ENCODE measurements at places on chromosomes 7 and 10.

DNA sequence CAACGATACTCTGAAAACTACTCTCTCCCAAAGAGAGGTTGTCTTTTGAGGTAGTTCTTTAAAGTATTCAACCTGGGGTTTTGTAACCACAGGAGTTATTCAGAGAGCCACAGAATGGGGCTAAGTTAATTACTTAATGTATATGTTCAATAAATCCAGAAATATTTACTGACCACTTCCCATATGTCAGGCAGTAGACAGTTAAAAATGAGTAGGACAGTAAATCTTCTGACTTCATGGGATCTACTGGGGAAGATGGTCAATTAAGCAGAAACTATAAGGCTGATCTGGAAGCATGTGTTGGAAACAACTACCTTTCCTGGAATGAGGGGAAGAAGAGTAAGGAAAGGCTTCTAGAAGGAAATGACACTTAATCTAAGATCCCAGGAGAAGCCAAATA is 167.7 kb downstream of the MAGI2 start:
- no peak for DNase-seq

DNA sequence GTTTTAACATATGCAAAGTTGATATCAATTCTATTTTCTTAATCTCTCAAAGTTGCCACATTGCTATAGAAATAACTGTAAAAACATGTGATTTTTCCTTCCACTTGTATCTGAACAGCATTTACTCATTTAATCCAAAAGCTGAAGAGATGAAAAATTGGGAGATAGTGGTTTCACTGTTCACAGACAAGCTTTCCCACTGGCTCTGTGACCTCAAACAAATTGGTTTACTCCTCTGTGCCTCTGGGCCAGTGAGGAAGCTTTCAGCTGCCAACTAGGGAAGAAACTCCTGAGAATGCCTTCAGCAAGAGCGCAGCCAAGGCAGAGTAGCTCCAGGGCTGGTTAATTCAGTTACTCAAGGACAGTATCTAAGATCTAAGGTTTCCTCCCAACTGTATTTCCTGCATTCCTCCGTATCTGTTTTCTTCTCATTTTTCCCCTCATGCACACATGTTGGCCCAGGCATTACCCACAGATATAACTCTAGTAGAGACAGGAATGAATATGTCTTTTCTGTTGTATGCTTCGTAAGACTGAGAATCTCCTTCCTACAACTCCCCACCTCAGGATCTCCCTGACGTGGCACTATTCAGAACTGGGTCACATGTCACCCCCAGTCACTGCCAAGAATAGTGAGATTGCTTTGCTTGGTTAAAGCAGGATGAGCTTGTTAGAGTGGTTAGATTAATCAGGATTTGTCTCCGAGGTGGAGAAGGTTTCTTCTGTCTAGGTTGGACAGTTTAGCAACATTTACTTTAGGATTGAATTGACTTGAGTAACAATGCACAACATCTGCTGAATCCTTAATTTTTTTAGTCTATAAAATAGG is 315.7 kb downstream of the NRG3 start:
- no peak for DNase-seq

GRCh38 chr10:68560943-68561864 is 1.1 kb downstream of the TET1 start:
- no peak for DNase-seq

GRCh38 chr10:127018766-127019165 is 113.5 kb downstream of the DOCK1 start:
- DNase-seq, result no peak

DNA sequence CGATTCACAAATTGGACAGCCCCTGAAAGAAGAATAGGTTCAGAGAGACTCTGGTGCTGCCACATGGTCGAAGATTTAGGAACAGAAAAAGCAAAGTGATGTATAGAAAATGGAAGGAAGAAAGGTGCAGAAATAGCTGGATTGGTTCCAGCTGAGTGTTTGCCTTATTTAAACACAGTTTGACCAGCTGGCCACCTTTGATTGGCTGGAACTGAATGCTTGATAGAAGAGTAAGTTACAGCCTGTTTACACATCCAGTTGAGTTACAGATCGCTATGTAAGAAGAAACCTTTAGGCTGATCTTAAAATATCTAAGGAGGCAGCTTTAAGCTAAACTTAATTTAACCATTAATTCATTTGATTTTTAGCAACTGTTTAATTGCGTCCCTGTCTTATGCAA is 40.3 kb upstream of the KAT6B start:
- DNase-seq, result no peak

GRCh38 chr7:67343114-67343513 is 346.5 kb downstream of the TYW1 start:
- DNase-seq, result no peak

GRCh38 chr10:95539560-95540284 is 21.4 kb downstream of the SORBS1 start:
- DNase-seq, result no peak

DNA sequence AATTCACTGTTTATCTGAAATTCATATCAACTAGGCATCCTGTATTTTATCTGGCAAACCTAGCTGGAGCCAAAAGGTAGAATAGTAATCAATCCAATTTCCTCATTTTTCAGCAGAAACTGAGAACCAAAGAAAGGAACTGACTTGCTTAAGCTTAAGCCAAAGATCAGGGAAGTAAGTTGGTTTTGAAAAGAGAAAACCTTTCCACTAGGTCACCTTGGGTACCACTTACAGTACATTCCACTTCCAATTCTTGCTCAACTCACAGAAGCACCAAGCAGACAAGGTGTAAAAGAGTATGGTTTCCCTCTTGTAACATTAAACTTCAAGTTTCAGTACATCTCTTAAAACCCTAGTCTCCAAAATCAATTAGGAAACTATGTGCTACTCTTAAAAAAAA is 79.6 kb downstream of the ZFAND4 start:
- DNase-seq, result no peak

DNA sequence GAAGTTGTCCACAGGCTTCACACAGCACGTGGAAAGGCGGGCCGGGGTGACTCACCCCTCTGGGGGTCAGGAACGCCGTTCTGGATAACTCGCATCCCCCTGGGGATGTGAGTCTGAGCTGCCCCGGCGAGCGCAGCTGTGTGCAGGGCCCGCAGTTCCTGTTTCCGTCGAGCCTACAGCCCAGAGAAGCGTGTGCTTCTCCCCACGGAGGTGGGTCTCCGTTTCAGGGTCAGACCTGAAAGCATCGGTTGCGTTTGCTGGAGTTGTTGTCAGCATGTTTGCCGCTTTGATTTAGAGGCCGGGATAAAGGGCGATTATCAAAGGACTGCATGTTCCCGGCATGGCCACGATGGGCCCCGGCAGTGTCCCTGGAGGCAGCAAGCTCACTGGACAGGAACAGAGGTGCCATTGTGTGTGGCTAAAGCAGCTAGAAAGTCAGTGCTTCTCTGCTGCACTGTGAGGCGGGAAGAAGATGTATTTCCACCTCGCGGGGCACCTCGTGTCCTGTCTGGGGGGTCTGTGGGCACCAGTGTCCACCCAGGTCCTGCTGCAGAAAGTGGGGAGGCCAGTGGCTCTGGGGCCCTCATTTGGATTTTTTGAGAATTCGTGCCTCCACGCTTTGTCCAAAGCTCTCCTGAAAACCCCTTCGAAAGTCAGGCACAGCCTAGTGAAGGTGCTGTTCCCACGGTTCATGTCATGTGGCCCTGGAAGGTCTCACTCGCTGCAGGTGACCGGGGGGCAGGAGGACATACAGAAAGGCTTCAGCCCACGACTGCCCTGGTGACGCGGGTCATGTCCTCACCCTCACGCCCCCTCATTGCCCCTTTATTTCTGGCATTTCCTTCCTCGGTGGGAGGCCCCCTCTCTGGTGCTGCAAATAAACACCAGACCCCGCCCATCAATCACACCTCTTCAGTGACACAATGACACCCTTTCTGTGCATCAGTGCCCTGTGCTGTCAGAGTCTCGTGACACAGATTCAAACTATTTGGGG is 27.4 kb upstream of the GDI2 start:
- DNase-seq, result no peak

GRCh38 chr7:94272821-94273583 is 121.7 kb upstream of the COL1A2 start:
- no peak for DNase-seq

DNA sequence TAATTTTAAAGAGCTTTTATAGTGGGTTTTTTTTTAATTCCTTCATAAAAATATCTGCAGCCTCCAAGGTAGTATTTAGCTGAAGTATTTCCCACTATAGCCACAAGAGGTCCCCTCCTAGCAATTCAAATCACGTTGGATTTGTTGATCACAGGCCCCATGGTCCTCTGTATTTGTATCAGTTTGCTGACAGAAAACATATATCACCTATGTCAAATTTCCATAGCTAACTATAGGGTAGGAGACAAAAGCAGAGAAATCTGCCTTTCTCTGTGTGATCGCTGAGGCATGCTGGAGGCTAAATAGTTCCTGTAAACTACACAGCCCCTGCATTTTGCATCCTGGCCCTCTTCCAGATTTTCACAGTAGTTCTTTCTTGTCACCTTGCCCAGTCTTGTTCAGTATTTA is 1.7 kb upstream of the CTNNA3 start:
- peak; percentile 16 for DNase-seq

GRCh38 chr7:159068893-159069448 is 75.7 kb downstream of the VIPR2 start:
- DNase-seq, result no peak

DNA sequence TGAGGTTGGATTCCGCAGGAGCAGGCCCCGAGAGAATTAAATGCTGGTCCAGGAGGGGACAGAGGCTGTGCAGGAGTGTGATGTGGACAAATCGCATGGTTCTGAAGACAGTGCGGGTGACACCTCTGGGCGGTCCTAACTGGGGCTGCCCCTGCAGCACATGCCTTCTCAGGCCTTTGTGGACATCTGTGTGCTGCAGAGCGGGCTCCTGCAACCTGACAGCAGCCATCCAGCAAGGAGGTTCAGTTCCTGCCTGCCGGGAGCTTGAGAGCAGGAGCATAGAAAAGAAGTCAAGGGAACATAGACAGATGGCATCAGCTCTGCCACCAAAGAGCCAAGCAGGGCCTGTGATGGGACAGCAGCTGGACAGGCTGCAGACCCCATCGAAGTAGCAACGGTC is 135.9 kb upstream of the PPP2R2D start:
- DNase-seq, result no peak

- DNase-seq, result no peak
Observed at GRCh38 chr7:22654831-22655230, 72.2 kb upstream of the IL6 start.

DNA sequence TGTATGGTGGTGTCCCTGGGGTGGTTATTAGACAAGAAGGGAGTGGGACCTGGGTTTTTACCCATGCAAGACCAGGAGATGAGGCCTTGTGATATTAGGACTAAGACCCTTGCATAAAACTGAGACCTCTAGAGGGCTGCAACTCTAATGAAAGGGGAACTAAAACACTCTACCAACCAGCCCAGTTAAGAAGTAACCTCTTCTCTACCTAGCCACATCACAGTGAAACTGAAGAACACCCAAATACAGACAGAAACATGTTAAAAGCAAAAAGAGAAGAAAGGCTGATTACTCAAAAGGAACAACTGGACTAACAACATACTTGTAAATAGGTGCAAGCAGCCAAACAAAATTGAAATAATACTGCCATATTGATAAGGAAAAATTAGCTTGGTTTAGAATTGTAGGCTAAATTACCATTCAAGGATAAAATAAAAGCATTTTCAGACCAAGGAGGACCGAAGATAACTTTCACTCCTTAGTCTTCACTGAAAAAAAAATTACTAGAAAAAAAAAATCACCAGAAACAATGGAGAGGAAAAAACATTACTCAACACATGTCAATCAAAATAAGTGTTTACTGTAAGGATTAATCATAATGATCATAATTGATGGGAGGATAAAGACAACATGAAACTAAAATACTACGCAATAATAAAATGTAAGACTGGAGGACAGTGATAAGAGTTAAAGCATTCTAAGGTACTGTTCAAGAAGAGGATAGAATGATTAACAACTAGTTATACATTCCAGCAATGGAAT is 27.6 kb downstream of the ERLIN1 start:
- DNase-seq, result no peak

DNA sequence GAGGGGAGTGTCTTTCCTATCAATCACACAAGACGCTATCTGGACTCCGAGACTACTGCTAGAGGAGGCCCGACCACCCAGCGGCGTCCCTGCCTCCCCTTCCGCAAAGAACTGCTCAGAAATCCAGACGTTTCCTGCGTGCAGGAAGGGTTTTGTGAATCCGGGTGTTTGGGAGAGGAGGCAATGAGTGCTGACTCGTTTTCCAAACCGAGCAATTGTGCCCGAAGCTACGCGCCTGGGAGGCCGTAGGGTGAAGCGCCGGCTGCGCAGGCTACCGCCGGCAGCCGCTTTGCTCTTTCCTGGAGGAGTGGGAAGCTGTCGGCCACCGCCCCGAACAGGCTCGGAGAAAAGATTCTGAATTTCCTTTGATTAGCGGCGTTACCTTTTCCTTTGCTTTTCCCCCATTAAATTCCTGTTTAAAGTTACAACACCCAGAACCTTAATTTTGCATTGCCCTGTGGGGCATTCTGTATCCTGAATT is 5.3 kb downstream of the VAX1 start:
- DNase-seq, result no peak

DNA sequence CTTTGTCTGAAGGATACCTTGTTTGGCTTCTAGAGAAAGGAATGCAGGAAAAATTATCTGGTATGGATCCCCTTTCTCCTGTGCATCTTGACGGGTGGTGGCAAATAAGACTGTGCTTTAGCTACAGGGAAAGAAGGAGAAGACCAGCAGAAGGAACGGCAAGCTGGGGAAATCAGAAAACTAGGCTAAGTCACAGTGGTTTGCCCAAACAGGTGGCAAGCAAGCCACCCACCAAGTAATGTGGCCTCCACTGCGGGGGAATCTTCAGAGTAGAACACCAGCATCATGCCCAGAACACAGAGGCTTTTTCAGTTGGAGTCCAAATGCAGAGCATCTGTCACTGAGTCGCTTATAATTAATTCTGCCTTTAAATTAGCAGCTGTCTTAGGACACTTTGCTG is 282.8 kb downstream of the PHF14 start:
- DNase-seq, result no peak

DNA sequence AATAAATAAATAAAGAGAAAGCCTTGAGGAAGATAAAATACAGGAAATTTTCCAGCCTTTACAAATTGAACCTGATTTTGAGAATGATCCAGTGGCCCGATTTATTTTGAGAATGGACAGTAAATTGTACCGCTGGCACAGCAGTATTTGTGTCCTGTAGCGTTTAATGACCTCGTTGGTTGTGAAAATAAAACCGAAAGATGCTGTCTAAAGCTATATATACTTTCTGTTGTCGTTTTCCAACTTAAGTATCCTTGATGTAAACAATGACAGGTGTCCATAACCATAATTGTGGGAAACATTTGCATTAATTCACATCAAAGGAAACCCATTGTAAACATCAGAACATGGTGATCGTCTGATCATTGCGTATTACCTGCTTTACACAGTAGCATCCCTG is 38.8 kb downstream of the TBXAS1 start:
- no peak for DNase-seq

GRCh38 chr10:121282264-121282663 is 316.0 kb downstream of the FGFR2 start:
- DNase-seq, result no peak

Measured in NT2/D1 (cell line).